Activated naive CD4-positive, alpha-beta T cell (primary cell): ENCODE measurements at places on chromosomes 7 and 10.

GRCh38 chr7:30463405-30464145 is 15.0 kb downstream of the NOD1 start:
- no peak for DNase-seq

- no peak for DNase-seq
Measured at GRCh38 chr10:75814014-75814413, 382.6 kb downstream of the LRMDA start.

- no peak for DNase-seq
Measured at GRCh38 chr10:43437141-43437870, 395 bp downstream of the ZNF487 start.

GRCh38 chr10:64011912-64012714 is 490.9 kb downstream of the REEP3 start:
- DNase-seq: no peak

DNA sequence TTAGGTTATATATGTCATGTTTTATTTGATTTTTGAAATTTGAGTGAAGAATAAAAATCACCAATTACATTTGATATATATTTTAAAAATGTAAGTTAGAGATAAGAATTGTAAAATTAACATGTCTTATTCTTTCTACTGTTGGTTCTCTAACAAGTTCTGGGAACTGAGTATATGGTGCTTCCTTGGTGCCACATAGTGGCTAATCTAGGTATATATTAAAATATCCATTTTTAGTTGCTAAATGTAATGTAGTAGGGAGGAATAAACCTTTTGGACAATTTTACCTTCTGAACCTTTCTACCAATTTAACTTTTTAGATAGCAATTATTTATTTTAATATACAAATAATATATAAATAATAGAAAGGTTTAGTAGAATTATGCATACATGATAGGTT is 17.5 kb downstream of the CFAP69 start:
- DNase-seq: no peak

DNA sequence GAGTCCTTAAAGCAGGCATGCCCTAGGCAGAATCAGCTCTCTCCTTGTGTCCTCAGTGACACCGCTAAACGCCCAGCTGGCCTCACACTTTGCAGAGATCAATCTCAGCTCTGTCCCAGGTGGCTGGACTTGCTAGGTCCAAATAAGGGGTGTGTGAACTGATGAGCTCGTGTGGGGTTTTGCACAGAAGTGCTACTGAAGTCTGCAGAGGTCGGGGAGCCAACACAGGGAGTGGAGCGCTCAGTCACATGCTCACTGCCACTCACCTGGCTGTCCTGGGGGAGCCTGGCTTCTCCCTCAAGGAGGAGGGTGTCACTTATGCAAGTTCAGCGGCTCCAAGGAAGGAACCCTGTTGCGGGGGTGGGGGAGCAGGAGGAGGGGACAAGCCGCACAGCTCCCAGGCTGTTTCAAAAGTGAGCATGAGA is 2.0 kb downstream of the ELN start:
- DNase-seq: no peak

- no peak for DNase-seq
Measured at GRCh38 chr7:98211676-98212531, 665 bp downstream of the BHLHA15 start.

DNA sequence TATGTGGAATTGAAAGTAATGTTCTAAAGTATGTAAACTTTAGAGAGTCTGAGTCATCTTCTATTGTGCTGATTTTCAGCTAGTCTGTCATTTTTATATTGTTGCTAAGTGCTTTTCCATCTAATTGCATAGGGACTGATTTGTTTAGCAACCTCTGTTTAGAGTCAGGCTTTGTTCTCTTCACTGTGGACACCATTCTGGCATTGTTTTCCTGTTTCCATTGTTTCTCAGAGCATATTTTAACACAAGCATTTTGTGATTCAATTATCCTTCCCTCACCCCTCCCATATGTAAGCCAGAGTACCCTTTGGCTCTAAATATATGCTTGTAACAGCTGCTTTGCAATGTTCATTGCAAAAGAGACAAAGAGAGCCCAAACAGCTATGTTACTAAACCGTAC is 748.4 kb upstream of the PHF14 start:
- DNase-seq: no peak

- DNase-seq: no peak
Measured at GRCh38 chr10:111936143-111936542, 247.4 kb downstream of the GPAM start.

GRCh38 chr7:157404845-157405481 is 68.2 kb downstream of the DNAJB6 start:
- no peak for DNase-seq

DNA sequence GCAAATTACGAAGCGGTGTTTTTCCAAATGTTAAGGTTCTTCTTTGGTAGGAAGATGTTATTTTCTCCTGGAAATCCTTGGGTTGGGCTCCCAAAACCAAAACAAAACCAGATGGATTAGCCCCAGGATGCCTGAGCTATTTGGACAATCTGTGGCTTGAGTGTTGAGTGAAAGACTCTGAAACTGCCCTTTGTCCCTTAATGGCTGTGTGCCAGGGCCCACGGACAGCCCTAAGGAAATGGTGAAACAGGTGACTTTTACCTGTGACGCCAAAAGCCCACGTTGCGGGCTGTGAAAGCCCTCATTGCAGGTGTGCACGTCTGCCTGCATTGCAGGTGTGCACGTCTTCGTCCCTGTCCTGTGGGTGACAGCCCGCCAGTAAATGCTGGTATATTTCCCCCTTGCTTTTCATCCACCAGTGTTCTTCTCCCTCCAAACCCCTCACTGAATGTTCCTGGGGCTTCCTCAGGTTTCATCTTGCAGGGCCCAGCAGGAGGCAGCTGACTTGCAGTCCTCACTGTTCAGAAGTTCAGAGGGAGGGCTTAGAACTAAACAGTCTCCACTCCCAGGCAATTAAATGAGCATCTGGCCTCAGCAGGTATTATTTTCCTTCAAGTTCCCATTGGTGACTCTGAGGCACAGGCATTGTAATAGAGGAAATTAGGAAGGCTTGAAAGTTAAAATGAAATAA is 10.7 kb downstream of the PFKP start:
- DNase-seq: no peak

- no peak for DNase-seq
Measured at GRCh38 chr7:11077816-11078215, 104.1 kb downstream of the PHF14 start.

DNA sequence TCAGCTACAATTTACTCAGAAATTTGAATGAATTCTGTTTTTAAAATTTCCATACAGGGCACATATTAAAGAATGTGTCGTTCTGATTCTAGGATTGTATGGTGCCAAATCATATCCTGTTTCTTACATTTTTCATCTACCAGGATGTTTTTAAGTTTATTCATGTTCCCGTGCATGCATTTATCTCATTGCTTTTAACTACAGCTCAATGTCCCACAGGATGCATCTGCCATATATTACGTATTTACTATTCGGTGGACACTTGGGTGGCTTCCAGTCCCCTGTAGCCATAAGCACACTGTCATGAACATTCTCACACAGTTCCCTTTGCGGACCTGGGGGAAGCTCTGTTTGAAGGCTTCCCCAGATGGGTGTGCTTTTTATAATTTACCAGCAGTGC is 122.3 kb downstream of the CCDC71L start:
- DNase-seq: no peak

DNA sequence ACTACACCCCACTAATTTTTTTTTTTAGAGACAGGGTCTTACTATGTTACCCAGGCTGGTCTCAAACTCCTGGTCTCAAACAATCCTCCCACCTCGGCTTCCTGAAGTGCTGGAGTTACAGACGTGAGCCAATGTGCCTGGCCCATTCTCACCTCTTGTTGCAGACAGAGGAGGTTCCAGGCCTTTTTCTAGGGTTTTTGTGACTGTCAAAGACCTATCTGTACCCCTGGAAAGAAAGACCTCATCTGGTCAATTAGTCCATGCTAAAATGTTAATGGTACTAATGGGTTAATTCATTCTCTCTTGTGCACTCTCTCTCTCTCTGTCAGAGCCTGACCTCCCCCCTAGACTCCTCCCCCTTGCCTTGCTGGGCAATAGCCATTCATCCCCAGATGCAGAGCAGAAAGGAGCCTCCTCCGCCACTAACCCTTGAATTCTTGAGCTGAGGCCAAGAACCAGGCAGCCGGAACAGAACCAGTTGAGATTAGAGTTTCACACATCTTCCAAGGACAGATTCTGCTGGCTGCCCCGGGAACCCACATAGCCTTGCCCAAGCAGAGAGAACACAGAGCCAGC is 209.7 kb downstream of the SKIDA1 start:
- DNase-seq: no peak

DNA sequence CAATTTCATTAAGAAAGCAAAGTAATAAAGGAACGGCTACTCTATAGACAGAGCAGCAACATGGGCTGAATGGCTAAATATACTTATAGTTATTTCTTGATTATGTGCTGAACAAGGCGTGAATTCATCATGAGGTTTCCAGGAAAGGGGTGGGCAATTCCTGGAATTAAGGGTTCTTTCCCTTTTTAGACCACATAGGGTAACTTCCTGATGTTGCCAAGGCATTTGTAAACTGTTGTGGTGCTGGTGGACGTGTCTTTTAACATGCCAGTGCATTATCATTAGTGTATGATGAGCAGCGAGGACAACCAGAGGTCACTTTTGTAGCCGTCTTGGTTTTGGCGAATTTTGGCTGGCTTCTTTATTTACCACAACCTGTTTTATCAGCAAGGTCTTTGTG is 28.5 kb upstream of the ZMYND11 start:
- no peak for DNase-seq

- no peak for DNase-seq
Measured at GRCh38 chr7:6589151-6589828, 531 bp upstream of the INTS15 start.

GRCh38 chr7:19113855-19114550 is 3.4 kb downstream of the TWIST1 start:
- DNase-seq: no peak

GRCh38 chr10:56782503-56782902 is 421.4 kb upstream of the ZWINT start:
- no peak for DNase-seq

- DNase-seq: no peak
Measured at GRCh38 chr10:132834891-132835847, 49.2 kb upstream of the NKX6-2 start.

DNA sequence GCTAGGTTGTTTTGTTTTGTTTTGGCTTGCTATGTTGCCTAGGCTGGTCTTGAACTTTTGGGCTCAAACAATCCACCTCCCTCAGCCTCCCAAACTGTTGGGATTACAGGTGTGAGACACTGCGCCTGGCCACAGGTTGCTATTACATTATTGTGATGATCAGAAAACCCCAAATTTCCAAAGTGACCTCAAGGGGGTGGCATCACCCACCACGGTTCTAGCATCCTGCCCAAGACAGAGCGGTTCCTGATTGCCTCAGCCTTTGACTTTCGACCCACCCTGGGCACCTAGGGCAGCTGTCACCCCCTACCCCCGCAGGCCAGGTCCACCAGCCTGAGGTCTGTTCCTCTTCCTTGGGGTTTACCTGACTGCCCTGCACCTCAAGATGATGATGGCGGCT is 28.4 kb downstream of the SBDS start:
- DNase-seq: no peak

DNA sequence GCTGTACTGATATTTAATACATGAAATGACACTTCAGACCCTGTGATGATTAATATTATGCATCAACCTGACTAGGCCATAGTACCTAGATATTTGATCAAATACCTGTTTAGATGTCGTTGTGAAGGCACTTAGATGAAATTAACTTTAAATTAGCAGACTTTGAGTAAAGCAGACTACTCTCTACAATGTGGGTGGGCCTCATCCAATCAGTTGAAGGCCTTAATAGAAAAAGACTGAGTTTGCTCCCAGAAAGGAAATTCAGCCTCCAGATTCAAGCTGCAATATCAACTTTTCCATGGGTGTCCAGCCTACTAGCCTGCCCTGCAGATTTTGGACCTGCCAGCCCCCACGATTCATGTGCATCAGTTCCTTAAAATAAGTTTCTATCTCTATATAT is 68.6 kb upstream of the TMEM168 start:
- DNase-seq: no peak

GRCh38 chr7:36970551-36971514 is 246.5 kb upstream of the AOAH start:
- no peak for DNase-seq

DNA sequence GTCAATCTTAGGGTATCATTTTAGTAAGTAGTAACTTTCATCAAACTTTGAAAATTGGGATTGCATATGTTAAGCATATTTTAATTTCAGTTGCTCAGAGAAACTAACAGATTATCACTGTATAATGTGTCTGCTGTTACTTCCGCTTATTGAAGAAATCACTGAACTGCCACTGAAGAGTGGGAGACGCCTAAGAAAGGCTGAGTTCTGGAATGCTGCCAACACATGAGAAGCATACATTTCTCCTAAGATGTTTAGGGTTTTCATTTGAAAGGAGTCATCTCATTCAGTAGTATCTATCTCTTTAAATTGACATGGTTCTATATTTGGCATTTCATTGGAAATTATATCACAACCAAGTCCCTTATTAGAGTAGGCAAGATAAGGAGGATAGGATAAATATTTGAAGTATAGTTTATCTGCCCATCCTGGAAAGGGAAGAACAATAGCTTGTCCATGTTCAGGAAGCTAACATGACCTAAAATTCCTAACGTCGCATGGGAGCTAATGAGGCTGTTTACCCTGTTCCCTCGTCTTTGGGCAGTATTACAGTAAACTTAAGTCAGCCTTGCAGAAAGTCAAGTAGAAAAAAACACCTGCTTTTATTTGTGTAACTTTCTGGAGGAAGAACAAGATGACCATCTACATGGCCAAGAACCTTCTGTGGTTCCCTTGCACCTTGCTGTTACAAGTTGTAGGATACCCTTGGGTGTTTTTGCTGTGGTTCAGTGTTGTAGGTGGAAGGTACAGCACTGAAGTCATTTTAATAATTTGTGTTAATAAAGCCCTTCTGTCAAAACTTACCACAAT is 67.3 kb downstream of the NHLRC2 start:
- no peak for DNase-seq

DNA sequence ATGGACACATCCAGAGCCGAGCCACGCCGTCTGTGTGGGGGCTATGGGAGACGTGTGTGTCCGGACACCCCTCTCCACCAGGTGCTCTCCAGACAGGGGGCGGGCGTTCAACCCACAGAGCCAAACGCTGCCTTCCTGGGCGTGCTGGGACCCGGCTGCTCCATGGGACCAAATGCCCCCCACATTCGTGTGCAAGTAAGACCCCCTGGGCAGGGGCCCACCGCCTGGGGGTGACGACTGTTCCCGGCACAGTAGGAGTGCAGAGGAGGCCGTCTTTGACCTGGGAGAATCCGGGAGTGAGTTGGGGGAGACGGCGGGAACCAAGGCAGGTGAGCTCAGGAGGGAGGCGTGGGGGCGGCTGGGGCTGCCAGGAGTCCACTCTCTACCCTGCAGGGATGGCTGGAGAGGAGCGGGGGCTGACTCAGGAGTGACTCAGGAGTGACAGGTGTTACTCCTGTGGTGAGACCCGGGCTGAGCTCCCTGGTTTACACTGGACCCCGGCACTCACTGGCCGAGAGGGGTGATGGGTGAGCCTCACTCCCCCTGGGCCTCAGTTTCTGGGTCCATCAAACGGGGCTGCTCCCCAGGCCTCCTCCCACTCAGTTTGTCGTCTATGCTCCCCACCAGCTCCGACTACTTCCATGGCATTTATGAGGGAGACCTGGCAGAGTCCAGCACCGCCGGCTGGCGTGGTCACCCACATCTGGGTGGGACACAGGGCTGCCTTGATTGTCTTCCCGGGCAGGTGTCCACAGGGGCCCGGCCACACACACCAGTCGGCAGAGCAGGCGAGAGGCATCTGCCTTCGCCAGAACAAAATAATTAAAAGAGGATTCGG is 95.0 kb downstream of the MICALL2 start:
- no peak for DNase-seq

- no peak for DNase-seq
Measured at GRCh38 chr10:10967029-10967428, 50.6 kb upstream of the CELF2 start.
